NCI-H1092 treated with DMSO at 0.1 percent for 48 hours (cell line): ENCODE measurements at places on chromosomes 12 and 14.

- no peak for DNase-seq
Measured at GRCh38 chr12:124686370-124687173, 119.2 kb upstream of the NCOR2 start.

GRCh38 chr12:65631621-65632111 lies 192.6 kb upstream of the HMGA2 start:
- no peak for DNase-seq

DNA sequence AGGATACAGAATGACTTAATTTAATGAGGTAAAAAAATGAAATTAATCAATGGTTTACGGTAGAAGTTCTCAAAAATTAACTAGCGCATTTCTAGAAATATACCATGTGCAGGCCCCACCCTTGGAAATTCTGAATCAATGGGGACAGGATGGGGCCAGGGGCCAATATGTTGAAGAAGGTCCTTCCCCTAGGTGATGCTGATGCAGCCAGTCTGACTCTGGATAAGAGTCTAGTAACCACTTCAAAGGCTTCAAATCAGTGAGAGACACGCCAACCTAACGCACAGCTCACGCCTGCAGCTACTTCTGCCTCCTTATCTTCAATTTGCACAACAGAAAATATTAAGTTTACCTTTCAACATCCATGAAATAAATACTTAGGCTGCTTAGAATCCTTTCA lies 14.9 kb downstream of the GIT2 start:
- DNase-seq, result no peak

GRCh38 chr12:89824822-89825221 lies 116.2 kb upstream of the ATP2B1 start:
- no peak for DNase-seq

DNA sequence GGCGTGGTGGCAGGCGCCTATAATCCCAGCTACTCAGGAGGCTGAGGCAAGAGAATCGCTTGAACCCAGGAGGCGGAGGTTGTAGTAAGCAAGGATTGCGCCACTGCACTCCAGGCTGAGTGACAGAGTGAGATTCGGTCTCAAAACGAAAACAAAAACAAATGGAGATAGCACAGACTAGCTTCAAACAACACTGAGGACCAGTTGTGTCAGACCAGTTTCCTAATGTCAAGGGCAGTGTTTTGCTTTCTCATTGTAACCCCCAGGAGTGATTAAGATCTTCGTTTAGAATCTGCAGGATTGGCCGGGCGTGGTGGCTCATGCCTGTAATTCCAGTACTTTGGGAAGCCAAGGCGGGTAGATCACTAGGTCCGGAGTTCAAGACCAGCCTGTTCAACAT lies 18.5 kb downstream of the RPGRIP1 start:
- no peak for DNase-seq

DNA sequence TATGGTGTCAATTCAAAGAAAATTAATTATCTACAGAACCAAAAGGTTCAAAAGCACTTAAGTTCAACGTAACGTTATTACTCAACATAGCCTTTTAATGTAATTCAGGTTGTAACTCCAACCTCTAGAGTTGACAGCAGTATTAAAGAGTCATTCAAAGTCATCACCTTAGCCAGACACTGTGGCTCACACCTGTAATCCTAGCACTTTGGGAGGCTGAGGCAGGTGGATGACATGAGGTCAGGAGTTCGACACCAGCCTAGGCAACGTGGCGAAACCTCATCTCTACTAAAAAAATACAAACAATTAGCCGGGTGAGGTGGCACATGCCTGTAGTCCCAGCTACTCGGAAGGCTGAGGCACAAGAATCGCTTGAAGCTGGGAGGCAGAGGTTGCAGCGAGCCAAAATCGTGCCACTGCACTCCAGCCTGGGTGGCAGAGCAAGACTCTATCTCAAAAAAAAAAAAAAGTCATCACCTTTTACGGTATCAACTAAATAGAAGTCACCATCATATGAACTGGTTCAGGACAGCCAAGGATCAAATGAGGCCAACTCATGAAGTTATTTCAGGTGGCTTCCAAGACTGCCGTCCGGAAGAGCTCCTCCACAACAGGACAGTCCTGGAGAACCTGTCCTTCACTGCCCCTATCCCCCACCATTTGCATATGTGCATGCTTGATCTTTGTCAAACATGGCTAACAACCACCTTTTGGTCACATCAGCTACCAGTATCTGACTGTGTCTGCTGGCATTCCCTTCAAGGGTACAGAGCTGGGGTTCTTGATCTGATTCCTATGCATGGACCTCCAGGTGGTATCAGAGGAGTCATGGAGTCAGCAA lies 4.2 kb downstream of the PPTC7 start:
- DNase-seq, result no peak
